ENCODE measurements at places on chromosomes 2 and 18. TPM values are rescaled to one million over a fixed set of nuclear protein-coding genes. Genes with fewer than 3 reads are reported as not detected.

DNA sequence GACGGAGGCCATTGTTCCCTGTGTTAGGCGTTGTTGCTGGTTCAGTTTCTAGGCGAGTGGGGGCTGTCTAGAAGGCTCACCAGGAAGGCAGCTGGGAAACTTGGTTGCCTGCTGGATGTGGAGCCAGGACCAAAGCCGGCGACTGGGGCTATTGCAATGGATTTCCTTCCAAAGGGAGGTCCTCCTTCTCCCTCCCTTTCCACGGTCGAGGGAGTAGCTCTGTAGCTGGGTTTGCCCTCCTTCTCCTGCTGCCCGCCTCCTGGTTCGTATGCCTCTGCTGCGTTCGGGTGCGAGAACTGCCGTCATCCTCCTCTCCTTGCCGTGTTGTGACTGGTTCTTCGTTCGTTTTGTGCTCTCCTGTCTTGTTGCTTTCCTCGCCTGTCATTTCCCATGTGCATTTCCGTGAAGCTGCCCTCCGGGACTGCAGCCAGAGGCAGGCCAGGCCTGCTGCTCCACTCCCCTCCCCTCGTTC is 203.4 kb downstream of the NEDD4L start:
- no peak overlapping the region for H3K27ac ChIP-seq
- peak overlapping the region; percentile 48 for H3K4me3 ChIP-seq
- H3K36me3 ChIP-seq = no peaks in the 10 kb centered on the region
- DNase-seq = peak; percentile 50
- peaks cover 11% of the 10 kb centered on the region for H3K4me1 ChIP-seq

- no peaks in the 10 kb centered on the region for H3K27me3 ChIP-seq
- H3K4me1 ChIP-seq = no peaks in the 10 kb centered on the region
- no peak overlapping the region for H3K27ac ChIP-seq
- peak; percentile 47 for DNase-seq
- H3K4me3 ChIP-seq = no peak overlapping the region
- no peaks in the 10 kb centered on the region for H3K36me3 ChIP-seq
Observed at GRCh38 chr2:192070099-192070498, 124.6 kb downstream of the TMEFF2 start.

GRCh38 chr2:78861546-78861945 is 164.0 kb upstream of the REG3G start:
- no peaks in the 10 kb centered on the region for H3K27me3 ChIP-seq
- no peaks in the 10 kb centered on the region for H3K36me3 ChIP-seq
- DNase-seq = peak; percentile 2

DNA sequence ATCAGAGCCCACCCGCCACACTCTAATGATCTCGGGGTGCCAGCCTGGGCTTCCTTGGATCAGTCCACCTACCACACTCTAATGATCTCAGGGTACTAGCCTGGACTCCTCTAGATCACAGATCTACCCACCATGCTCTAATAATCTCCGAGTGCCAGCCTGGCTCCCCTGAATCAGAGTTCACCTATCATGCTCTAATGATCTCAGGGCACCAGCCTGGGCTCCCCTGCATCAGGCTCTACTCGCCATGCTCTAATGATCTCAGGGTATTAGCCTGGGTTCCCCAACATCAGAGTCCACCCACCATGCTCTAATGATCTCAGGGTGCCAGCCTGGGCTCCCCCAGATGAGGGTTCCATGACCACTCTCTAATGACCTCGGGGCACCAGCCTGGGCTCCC is 48.1 kb downstream of the EIPR1 start:
- DNase-seq = no peak
- H3K4me1 ChIP-seq = no peaks in the 10 kb centered on the region
- no peak overlapping the region for H3K27ac ChIP-seq
- no peaks in the 10 kb centered on the region for H3K36me3 ChIP-seq
- H3K4me3 ChIP-seq = no peak overlapping the region
- H3K27me3 ChIP-seq = no peaks in the 10 kb centered on the region

DNA sequence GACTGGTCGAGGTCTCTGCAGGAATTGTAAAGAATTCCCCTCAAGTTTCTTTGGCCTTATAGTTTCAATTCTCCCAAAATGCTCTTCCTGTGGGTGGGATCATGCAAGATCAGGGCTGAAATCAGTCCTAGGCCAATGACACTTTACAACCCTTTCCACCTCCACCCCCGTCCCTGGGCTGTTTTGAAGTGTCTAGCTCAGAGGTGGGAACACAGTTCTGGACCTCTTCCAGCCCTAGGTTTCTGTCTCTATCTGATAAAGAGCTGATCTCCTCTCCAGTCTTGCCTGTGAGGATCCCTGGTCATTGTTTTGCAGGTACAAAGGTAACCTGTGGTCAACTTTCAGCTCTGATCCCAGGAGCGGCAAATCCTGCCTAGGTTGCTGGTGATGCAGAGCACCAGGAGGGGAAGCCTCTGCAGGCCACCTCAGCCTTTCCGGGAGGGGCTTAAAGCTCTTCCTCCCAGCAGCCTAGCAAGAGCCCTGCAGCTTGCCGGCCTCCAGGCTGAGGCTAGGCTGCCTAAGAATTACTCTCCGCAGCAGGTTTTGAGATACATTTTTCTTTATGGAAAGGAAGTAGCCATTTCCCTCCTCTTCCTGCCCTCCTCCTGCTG is 69.8 kb upstream of the WIPF1 start:
- peak overlapping the region; percentile 55 for H3K27ac ChIP-seq
- H3K4me1 ChIP-seq = peaks cover 45% of the 10 kb centered on the region
- no peaks in the 10 kb centered on the region for H3K27me3 ChIP-seq
- peak; percentile 34 for DNase-seq
- H3K36me3 ChIP-seq = 0 out of 2 replicates have a peak, but pooled peaks cover 2% of the 10 kb centered on the region
- no peak overlapping the region for H3K4me3 ChIP-seq

DNA sequence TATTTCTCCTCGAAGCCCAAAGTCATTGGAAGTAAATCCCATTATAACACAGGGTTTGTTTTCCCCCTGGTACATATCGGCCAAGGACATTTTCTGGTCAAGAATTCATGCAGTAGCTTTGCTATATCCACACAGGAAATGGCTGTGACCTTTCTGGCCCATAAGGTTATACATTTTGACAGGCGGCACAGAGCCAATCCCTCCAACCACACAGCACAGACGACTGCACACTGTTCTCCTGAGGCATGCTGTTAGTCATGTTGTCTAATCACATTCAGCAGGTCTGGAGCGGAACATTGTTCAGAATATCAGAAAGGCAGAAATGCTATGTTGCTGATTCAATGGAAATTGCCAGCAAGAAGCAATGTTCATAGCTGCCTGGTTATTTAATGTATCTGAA is 742.3 kb upstream of the SLC8A1 start:
- no peak overlapping the region for H3K27ac ChIP-seq
- no peaks in the 10 kb centered on the region for H3K36me3 ChIP-seq
- H3K4me3 ChIP-seq = no peak overlapping the region
- H3K27me3 ChIP-seq = no peaks in the 10 kb centered on the region

GRCh38 chr2:176066645-176067588 is 16.8 kb downstream of the EVX2 start:
- no peaks in the 10 kb centered on the region for H3K36me3 ChIP-seq
- H3K27me3 ChIP-seq = peaks cover 67% of the 10 kb centered on the region
- no peak overlapping the region for H3K27ac ChIP-seq
- peak overlapping the region; percentile 61 for H3K4me3 ChIP-seq
- peaks cover 6% of the 10 kb centered on the region for H3K4me1 ChIP-seq
- DNase-seq = no peak

DNA sequence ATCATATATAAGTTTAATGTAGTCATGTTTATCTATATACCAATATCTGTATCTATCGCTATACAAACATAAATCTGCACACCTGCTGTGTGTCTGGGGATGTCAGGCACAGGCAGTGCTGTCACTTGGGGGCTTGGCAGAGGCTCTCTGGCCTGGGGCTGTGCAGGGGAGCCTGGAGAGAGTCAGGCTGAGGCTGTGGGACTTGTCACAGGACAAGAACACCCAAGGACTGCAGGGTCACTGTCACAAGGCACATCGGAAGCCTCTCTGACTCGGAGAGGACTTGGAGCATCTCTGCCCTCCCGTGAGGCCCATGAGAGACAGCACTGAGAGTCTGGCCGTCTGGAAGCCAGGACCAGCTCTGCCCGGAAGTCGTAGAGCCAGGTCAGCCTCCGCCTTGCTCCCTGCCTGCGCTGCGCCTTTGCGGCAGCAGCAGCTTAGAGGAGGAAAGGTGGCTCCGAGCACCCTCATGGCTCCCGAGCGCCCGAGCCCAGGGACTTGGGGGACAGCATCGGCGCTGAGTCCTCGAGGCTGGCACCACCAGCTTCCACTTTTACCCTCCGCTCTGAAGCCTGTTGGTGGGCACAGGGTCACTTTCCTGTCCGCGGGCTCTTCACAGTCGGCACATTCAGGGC is 280.3 kb downstream of the NDUFA10 start:
- no peak for DNase-seq
- H3K27me3 ChIP-seq = 0 out of 2 replicates have a peak, but pooled peaks cover 5% of the 10 kb centered on the region
- no peaks in the 10 kb centered on the region for H3K36me3 ChIP-seq
- H3K4me3 ChIP-seq = no peak overlapping the region

GRCh38 chr2:146982393-146982846 is 862.4 kb upstream of the ACVR2A start:
- DNase-seq = peak; percentile 92
- no peak overlapping the region for H3K4me3 ChIP-seq
- no peaks in the 10 kb centered on the region for H3K27me3 ChIP-seq
- no peaks in the 10 kb centered on the region for H3K36me3 ChIP-seq
- peak overlapping the region; percentile 75 for H3K27ac ChIP-seq

DNA sequence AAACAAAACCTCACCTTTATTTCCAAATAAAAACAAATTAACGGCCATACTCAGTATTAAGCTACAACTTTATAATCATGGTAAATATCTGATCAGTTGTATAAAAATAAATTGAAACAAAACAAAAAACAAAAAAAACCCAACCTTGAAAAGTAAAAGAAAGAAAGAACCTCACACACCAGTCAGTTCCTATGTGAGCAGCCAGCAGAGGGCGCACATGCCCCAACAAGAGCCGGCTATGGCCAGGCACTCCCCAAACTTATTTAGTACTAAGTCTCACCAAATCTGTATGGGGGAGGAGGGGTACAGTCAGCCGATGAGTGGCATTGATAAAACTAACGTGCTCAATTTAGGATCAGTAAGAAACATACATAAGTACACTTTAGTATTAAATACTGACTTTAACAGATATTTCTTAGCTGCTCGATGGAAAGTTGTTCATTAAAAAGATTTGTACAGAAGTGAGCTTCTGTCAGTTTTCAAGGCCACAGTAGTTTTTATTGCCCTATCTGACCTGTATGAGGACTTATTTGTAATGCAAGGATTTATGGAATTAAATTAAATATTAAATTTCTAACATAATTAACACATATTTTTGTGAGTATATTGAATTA is 172.6 kb downstream of the TCF4 start:
- peaks cover 67% of the 10 kb centered on the region for H3K4me1 ChIP-seq
- H3K27ac ChIP-seq = no peak overlapping the region
- no peaks in the 10 kb centered on the region for H3K27me3 ChIP-seq
- peak; percentile 91 for DNase-seq

GRCh38 chr18:58694720-58695468 is 23.6 kb downstream of the MALT1 start:
- H3K27ac ChIP-seq = no peak overlapping the region
- no peak overlapping the region for H3K4me3 ChIP-seq
- no peaks in the 10 kb centered on the region for H3K4me1 ChIP-seq
- H3K27me3 ChIP-seq = no peaks in the 10 kb centered on the region
- DNase-seq = no peak

- H3K4me1 ChIP-seq = peaks cover 43% of the 10 kb centered on the region
- H3K27ac ChIP-seq = peak overlapping the region; percentile 99
- no peaks in the 10 kb centered on the region for H3K36me3 ChIP-seq
- H3K27me3 ChIP-seq = no peaks in the 10 kb centered on the region
Observed at GRCh38 chr2:144516981-144517865, 2.7 kb downstream of the ZEB2 start.

- H3K4me1 ChIP-seq = peaks cover 18% of the 10 kb centered on the region
- H3K27ac ChIP-seq = no peak overlapping the region
- H3K36me3 ChIP-seq = no peaks in the 10 kb centered on the region
- no peak overlapping the region for H3K4me3 ChIP-seq
- peaks cover 9% of the 10 kb centered on the region for H3K27me3 ChIP-seq
Observed at GRCh38 chr2:233974530-233975071, 57.4 kb downstream of the TRPM8 start.

- H3K4me1 ChIP-seq = no peaks in the 10 kb centered on the region
- DNase-seq = no peak
- H3K36me3 ChIP-seq = no peaks in the 10 kb centered on the region
- H3K4me3 ChIP-seq = no peak overlapping the region
Observed at GRCh38 chr2:210687786-210688470, 131.5 kb downstream of the CPS1 start.

DNA sequence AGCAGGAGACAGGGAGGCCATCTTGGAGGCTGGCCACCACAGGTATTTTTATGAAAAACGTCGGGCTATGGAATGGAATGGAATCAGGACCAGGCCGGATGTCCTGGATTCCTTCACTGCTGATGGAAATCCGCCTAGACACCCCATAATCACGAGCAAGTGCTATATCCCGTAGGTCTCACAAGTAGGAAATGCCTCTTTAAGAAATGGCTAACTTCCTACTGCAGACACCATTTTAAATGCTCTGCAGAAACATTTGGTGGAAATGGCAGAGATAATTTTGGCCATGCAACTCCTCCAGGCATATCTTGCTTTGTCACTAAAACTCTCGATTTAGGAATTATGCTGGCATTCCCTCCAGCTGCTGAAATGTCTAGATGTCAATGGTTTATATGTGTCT is 18.0 kb downstream of the ID2 start:
- no peak overlapping the region for H3K4me3 ChIP-seq
- no peak overlapping the region for H3K27ac ChIP-seq
- DNase-seq = no peak

DNA sequence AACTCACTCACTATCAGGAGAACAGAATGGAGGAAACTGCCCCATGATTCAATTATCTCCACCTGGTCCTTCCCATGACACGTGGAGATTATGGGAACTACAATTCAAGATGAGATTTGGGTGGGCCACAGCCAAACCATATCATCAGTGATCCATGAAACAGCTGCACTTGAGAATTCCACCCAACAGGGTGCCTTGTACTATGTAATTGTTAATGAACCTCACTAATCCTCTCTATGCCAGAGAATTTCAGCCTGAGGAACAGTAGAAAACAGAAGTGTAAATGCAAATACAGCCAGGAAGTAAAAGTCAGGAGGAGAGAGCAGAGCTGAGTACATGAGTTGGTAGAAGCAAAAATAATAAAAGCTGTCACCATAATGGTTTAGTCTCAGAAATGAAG is 261.4 kb downstream of the EPHA4 start:
- no peaks in the 10 kb centered on the region for H3K27me3 ChIP-seq
- H3K36me3 ChIP-seq = no peaks in the 10 kb centered on the region
- DNase-seq = no peak

GRCh38 chr2:98269274-98269673 is 77.0 kb upstream of the CNGA3 start:
- peak overlapping the region; percentile 50 for H3K27ac ChIP-seq
- H3K4me3 ChIP-seq = no peak overlapping the region
- H3K4me1 ChIP-seq = peaks cover 4% of the 10 kb centered on the region
- peak; percentile 73 for DNase-seq

Gene CCDC68
- total RNA-seq = not detected

Gene UBR3
- 21.2 TPM for total RNA-seq

Gene VWC2L
- total RNA-seq = not detected
